AG09319 (cell line): ENCODE measurements at places on chromosomes 6 and 20.

GRCh38 chr6:10266462-10266861 is 148.4 kb downstream of the TFAP2A start:
- no peak for DNase-seq

DNA sequence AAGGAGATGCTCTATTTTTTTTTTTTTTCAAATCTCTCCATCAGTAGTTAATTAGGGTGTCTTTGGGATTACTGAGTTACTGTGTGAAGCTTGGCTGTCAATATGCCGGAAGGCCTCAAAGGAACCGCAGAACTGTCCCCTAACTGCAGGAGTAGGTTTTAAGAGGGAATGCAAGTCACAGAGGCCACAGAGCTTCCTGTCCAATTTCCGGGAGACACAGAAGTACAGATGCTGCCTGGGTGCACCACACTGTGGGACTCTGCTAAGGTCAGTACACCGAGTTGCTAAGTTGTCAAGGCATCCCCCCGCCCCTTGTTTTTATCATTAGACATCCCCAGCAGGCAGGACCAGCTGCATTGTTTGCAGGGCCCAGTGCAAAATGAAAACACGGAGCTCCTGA is 120.2 kb upstream of the RAB32 start:
- no peak for DNase-seq

GRCh38 chr20:37342231-37343177 is 3.4 kb upstream of the SRC start:
- no peak for DNase-seq

DNA sequence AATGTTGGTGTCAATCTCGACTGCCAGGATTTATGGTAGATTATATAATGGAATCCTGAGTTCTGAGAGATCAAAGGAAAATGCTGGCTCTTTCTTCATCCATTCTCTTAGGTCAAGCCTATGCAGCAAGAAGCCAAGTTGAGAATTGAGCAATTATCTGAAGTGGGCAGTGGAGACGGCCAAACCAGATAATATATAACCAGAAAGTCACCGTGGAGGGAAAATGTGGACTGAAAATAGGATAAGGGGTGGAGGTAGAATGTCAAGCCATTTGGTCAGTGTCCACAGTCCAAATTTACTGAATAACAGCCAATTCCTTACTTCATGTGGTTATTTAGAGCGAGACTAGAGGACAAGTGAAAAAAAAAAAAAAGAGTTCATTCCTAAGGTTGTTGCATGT is 107.8 kb upstream of the ESR1 start:
- DNase-seq, result no peak

DNA sequence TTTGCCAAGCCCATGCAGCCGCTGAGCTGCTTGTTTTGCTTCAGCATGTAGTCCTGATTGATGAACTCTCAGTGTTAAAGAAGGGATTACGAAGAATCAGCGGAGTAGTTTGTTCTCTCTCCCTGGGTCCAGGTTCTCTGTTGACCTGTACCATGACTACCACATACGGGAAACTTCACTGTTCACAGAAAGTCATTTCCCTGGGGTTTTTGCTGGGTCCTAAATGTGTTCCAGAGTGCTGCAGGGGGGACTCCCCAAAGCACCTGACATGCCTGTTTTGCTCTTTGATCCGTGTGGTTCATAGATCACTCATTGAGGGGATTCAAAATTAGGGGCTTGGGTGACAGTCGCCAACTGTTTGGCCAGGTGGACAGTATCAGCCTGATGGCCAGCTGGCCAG is 5.5 kb downstream of the LSM14B start:
- DNase-seq, result no peak

DNA sequence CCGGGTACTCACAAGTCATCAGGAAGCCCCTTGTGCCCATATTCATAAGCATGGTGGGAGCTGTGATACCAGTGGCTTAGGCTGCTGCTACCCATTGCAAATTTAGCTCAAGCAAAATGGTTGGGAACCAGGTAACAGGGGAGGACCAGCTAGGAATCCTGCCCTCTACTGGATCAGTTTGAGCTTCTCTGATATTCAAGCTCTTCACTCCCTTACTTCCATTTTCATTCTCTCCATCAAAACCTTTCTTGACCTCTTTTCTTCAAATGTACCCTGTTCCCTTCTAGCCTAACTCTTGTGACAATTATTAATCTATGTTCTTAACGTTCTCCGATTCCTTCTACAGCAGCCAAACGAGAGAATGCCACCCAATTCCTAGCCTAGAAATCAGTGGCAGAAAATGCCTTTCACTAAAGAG is 9.7 kb downstream of the NOL7 start:
- no peak for DNase-seq

DNA sequence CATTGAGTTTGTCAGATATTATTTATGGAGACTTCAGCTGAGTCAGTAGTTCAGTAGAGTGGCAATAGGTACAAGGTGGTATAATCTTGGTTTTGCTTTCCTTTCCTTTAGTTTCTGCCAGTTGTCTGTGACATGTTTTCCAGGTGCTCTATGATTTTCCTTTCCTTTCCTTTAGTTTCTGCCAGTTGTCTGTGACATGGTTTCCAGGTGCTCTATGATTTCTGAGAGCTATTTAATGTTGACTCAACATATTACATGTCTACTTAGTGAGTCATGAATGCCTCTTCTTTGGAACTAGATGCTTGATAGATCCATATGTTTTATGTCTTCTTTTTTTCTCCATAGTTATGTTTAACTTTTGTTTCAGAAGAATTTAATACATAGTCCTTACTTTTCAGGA is 186.4 kb upstream of the DEFB112 start:
- DNase-seq, result no peak

DNA sequence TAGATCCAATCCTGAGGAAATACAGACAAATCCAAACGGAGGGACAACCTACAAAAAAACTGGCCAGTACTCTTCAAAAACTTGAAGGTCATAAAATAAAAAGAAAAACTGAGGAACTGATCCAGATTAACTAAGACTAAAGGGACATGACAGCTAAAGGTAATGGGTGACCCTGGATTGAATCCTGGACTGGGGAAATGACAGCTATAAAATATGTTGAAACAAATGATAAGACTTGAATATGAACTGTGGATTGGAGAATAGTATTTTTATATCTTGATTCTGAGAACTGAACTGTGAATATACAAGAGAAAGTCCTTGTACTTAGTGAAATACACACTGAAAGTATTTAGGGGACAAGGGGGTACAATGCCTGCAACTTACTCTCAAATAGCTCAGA is 96.9 kb upstream of the EMILIN3 start:
- DNase-seq, result no peak

DNA sequence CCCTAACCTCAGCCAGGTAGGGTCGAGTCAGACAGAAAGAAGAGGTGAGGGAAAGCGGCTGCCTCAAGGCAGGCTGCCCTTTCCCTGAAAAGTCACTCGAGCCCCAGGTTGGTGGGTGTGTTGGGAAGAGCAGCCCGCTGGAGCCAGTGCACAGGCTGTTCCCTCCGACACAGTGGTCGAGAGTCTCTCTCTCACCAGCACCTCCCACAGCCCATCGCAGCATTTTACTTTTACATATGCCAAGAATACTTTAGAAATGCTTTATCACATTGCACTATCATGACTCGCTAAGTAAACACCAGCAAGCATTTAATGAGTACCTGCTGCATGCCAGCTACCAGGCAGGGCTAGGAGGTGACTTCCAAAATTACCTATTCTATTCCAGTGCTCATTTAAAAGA is 1.7 kb downstream of the PRPH2 start:
- no peak for DNase-seq

DNA sequence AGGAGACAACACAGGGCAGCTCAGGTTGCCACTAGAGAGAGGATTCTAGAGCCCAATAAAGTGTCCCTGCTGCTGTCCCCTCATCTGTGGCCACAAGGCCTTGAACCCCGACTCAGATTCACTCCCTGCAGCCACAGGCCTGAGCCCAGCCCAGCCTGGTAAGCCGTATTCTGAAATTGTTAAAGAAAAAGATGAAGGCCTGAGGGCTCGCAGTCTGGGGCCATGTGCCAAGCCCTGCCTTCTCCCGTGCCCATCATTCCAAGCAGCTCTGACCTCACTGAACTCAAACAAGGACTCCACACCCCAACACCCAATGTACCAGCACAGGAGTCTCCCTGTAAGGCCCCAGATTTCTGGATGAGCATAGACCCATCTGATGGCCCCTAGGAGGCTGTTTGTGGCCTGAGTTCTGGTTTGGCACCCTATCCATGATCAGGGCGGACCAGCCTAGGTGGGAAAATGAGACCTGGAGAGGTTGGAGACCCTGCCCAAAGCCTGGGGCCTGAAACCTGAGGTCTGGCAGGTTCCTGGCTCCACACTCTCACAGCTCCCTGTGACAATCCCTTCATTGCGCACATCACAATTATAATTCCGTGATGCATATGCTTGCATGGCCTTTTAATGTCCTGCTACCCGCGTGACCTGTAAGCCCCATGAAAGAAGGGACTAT is 62.0 kb upstream of the TOP1 start:
- no peak for DNase-seq

GRCh38 chr20:19654921-19655320 is 103.1 kb upstream of the RIN2 start:
- no peak for DNase-seq

DNA sequence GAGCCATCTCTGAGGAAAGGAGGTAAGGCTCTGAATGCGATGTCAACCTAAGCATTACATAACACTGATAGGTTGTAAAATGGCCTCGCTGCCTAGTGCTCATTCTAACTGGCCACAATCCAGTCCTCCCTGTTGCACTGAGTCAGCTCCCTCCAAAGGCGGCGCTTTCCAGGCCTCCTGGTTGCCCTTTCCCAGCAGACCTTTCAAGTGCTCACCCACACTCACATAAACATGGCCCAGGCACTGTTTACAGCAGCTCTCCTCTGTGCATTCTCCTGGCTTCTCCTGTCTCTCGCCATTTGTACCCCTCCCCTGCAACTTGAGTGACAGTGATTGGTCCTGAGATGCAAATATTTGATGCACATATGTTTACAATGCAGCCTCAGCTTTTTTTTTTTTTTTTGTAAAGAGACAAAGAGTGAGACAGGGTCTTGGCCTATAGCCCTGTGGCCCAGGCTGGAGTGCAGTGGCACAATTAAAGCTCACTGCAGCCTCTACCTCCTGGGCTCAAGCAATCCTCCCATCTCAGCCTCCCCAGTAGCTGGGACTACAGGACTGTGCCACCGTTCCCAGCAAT is 36.8 kb upstream of the PRND start:
- DNase-seq, result no peak

GRCh38 chr6:4055420-4056041 is 23.4 kb downstream of the FAM217A start:
- DNase-seq, result peak; percentile 44

DNA sequence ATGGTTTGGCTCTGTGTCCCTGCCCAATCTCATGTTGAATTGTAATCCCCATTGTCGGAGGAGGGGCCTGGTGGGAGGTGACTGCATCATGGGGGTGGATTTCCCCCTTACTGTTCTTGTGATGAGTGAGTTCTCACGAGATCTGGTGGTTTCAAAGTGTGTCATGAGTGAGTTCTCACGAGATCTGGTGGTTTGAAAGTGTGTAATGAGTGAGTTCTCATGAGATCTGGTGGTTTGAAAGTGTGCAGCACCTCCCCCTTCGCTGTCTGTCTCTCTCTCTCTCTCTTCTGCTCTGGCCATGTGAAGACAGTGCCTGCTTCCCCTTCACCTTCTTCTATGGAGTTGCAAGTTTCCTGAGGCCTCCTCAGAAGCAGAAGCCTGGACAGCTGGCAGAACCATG is 87.6 kb downstream of the MYLK4 start:
- DNase-seq, result no peak
